ENCODE measurements at places on chromosomes 12 and 14. TPM values are rescaled to one million over a fixed set of nuclear protein-coding genes. Genes with fewer than 3 reads are reported as not detected.

NXPH4 gene
- 1.2 TPM for polyA plus RNA-seq

FOXN4 gene
- polyA plus RNA-seq = not detected

C12orf54 gene
- polyA plus RNA-seq = 3.3 TPM

PDZRN4 gene
- polyA plus RNA-seq = not detected

CACNA2D4 gene
- 0.03 TPM for polyA plus RNA-seq

MORN3 gene
- 0.30 TPM for polyA plus RNA-seq

OR4E2 gene
- polyA plus RNA-seq = not detected

TBX5 gene
- polyA plus RNA-seq = not detected

CCDC177 gene
- polyA plus RNA-seq = not detected

HOXC6 gene
- 4.7 TPM for polyA plus RNA-seq

DNAI7 gene
- polyA plus RNA-seq = 0.02 TPM

GRCh38 chr12:77392467-77393088, 327.2 kb upstream of the E2F7 start:
- DNase-seq = no peak

- no peak for DNase-seq
Measured at GRCh38 chr12:113075137-113075683, 18.7 kb downstream of the DTX1 start.

- no peak for DNase-seq
Measured at GRCh38 chr12:89215196-89215595, 137.1 kb downstream of the DUSP6 start.

- no peak for DNase-seq
Measured at GRCh38 chr14:96017882-96018281, 21.3 kb upstream of the C14orf132 start.

GRCh38 chr12:106179086-106179485, 40.3 kb upstream of the NUAK1 start:
- no peak for DNase-seq

DNA sequence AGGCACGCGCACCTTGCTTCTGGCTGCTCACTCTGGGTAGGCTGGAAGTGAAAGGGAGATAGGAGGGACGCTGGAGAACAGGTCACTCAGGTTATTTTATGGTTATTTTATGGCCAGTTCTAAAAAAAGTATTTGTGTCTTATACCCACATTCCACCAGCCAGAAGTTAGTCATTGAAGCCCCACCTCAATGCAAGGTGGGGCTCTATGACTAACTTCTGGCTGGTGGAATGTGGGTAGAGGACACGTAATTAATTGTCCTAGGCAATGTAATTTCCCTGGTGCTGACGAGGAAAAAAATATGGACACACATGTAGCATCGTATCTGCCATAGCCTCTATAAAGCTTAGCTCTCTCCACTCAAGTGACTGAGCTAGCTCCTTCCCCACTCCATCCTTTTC, 104.9 kb downstream of the PDZRN4 start:
- peak; percentile 66 for DNase-seq

- no peak for DNase-seq
Measured at GRCh38 chr14:61710853-61711817, 15.8 kb downstream of the HIF1A start.

GRCh38 chr12:114931025-114931424, 247.1 kb upstream of the TBX3 start:
- no peak for DNase-seq

GRCh38 chr12:116547955-116548501, 11.2 kb upstream of the MAP1LC3B2 start:
- DNase-seq = no peak

DNA sequence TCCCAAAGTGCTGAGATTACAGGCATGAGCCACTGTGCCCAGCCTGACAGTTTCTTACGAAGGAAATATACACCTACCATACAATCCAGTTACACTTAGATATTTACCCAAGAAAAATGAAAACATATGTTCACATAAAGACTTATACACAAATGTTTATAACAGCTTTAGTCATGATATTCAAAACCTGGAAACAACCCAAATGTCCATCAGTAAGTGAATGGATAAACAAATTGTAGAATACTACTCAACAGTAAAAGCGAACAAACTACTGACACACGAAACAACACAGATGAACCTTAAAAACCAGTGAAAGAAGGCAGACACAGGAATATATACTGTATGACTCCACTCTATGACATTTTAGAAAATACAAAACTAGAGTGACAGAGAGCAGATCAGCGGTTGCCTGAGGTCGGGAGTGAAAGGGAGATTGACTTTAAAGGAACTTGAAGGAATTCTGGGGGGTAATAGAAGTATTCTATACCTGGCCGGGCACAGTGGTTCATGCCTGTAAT, 83.6 kb downstream of the SPRING1 start:
- DNase-seq = no peak

DNA sequence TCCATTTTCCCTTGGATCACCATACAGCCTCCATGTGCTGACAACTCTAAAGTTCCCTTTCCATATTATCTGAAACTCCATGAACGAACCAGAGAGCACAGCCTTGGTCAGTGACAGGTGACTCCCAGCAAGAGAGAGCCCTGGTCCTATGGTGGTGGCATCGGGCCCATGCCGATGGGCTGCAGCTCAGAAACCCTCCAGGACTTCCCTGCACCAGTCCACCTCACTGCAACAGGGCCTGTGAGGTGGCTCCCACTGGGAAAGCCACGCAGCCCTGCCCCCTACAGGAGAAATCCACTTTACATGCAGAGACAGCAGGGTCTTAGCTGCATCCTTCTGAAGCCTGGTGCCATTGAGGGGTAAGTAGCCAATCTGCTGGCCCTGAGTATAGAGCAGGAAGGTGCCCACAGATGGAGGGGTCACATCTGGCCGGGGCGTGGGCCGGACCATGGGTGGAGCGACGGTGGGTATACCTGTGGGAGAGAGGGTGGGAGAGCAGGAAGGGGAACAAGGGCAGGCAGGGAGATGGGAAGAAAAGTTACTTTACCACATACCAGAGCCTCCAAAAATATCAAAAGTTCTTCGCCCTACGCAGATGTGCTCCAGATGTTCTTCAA, 24.7 kb downstream of the RTRAF start:
- no peak for DNase-seq

DNA sequence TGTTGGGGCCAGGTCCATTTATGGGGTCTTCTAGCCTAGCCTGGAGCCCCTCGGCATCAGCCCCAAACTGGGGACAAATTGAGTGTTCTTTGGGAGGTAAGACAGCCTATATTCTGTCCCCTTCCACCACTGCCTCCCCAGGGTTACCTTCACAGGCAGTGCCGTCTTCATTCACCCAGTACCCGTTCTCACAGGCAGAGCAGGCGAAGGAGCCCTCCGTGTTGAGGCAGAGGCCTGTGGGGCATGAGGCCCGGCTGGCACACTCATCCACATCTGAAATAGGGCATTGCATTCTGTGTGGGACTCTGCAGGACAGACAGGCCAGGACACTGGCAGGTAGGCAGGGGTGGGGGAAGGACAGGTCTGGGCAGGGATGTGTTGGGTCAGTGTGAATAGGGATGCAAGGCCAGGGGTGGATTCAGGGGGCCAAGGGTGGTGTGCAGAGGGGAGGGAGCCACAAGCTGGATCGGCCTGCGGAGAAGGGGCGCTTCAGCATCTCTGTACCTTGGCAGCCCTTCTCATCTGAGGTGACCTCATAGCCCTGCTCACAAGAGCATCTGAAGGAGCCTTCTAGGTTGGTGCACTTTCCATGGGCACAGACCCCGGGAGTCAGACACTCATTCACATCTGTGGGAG, 16.1 kb downstream of the ISCA2 start:
- no peak for DNase-seq

GRCh38 chr12:62716866-62717525, 218.0 kb downstream of the PPM1H start:
- no peak for DNase-seq

- no peak for DNase-seq
Measured at GRCh38 chr14:33134162-33134561, 195.5 kb downstream of the NPAS3 start.

DNA sequence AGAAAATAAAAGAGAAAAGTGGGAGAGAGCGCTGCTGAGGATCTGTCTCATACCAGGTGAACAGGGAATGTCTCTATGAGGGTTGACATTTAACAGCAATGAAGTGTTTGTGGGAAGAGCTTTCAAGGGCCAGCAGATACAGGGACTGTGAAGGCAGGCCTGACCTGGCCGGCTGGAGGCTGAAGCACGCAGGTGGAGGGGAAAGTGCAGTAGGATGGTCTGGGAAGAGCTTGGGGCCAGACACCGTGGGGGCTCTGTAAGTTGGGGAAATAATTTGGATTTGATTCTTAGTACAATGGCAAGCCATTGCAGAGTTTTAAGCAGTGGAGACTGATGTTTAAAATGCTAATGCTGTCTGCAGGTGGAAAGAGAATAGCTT, 23.8 kb upstream of the DHRS2 start:
- no peak for DNase-seq

DNA sequence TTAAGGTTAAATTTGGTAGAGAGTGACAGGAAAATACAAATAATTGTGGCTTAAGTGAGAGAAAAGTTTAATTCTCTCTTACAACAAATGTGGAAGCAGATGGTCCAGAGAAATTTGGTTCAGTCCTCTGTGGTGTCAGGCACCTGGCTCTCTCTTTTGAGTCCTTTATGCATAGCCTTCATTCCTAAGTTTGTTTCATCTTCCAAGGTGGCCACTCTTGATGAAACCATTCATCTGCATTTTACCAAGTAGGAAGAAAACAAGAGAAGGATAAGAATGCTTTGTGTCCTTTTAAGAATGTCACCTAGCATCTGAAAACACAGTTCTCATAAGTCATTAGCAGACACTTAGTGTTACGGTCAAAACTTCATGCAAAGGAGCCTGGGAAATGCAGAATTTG, 442.5 kb downstream of the CCER1 start:
- DNase-seq = no peak

DNA sequence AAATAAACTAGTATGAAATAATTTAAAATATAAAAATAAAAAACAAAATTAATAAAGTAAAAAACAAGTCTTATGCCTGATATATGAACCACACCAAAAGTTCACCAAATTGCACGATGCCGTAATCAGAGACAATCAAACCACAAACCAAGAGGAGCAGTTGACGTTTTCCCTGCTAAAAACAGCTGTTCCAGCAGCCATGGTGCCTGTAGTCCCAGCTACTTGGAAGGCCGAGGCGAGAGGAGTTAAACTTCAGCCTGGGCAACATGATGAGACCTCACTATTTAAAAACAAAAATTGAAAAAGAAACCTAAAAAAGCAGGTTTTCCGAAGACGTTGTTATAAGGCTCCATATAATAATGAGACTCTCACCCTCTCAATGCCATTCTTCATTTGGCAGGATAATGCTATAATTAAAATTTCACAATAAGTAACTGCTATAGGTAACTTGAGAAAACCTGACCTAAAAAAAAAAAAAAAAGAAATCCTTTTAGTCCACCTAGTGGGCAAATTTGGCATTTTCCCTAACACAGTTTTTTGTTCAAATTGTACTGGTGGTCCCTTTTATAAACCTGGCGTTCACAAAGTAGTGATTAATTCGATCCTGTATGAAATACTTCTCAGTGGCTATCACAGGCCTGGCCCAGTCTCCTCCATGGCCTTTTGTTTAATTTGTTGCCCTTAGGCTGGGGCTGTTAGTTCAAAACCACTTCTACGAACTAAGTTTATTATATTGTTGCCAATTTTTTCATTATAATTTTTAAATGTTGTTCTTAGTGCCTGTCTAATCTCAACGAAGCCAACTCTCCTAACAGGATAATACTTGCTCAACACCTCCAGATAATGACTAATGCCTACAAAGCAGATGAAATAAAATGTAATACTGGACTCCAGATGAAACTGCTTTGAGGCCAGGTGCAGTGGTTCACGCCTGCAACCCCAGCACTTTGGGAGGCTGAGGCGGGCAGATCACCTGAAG, 62.1 kb downstream of the TNFAIP2 start:
- peak; percentile 40 for DNase-seq

- DNase-seq = no peak
Measured at GRCh38 chr14:101492716-101493115, 68.6 kb upstream of the DIO3 start.

DNA sequence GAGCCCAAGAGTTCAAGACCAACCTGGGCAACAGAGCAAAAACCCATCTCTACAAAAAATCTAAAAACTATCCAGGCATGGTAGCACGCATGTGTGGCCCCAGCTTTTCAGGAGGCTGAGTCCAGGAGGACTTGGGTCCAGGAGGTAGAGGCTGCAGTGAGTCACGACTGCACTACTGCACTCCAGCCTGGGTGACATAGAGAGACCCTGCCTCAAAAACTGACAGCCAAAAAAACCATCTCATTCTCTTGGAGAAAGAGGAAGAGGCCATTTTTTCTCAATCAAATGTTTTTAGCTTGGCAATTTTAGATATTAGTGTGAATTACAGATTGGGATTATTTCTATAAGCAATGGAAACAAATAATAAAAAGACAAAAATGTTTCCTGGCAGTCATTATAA, 38.2 kb downstream of the ZFC3H1 start:
- no peak for DNase-seq

GRCh38 chr14:105944632-105945610, 418.5 kb downstream of the TMEM121 start:
- no peak for DNase-seq

- no peak for DNase-seq
Measured at GRCh38 chr14:37437490-37437889, 157.6 kb downstream of the FOXA1 start.

DNA sequence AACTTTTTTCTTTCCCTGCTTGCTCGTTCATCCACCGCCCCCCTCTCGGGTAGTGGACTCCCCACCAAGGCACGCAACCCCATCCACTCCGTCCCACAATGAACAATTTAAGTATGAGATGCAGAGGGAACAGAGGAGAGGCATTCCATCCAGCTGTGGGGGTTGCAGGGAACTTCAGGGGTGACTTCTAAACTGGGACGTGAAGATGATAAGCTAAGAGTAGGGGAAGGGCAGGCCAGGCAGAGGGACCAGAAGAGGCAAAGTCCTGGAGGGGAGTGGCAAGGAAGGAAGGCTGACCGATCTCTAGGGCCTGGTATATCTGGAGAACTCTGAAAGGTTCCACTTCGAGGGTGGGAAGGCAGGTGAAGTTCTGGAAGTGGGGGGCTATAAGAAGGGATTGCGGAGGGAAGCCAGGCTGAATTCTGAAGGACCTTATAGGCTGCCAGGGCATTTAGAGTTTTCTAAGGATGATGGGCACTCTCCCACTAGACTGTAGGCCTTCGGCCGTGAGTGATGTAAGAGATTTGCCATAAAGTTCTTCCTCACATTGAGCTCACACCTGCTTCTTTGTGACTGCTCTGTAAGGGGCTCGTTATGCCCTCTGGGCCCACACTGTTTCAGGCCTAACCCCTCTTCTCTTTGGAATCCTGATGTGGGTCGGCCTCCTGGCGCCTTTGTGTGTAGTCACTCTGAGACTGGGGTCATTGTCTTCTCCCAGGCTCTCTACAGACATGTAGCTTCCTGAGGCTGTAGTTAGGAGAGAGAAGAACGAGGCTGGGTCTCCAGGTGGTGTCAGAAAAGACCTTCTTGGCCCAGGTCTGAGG, 12.1 kb downstream of the NFATC4 start:
- no peak for DNase-seq

- DNase-seq = no peak
Measured at GRCh38 chr12:15787778-15788177, 1.4 kb downstream of the EPS8 start.
